ENCODE measurements at places on chromosomes 13 and 19. TPM values are rescaled to one million over a fixed set of nuclear protein-coding genes. Genes with fewer than 3 reads are reported as not detected.

GRCh38 chr13:21065686-21066085 lies 4.3 kb upstream of the LATS2 start:
- DNase-seq = no peak
- no peak overlapping the region for H3K27ac ChIP-seq
- peaks cover 7% of the 10 kb centered on the region for H3K4me1 ChIP-seq
- no peaks in the 10 kb centered on the region for H3K36me3 ChIP-seq

Gene PCDH17
- 10.3 TPM for total RNA-seq

Gene RFPL4A
- total RNA-seq = not detected

- H3K4me3 ChIP-seq = no peak overlapping the region
- no peaks in the 10 kb centered on the region for H3K27me3 ChIP-seq
- H3K4me1 ChIP-seq = peaks cover 7% of the 10 kb centered on the region
- H3K36me3 ChIP-seq = no peaks in the 10 kb centered on the region
These were observed 8.7 kb downstream of the CILP2 start for GRCh38 chr19:19546751-19547162.

Gene DLL3
- 0.16 TPM for total RNA-seq

GRCh38 chr13:110377178-110377825 lies 70.2 kb downstream of the COL4A2 start:
- no peak overlapping the region for H3K4me3 ChIP-seq
- no peak overlapping the region for H3K27ac ChIP-seq
- DNase-seq = no peak
- H3K36me3 ChIP-seq = no peaks in the 10 kb centered on the region
